NB4 (cell line): ENCODE measurements at places on chromosomes 11 and 22.

GRCh38 chr11:75836417-75836816 lies 21.4 kb downstream of the UVRAG start:
- DNase-seq = peak; percentile 49

DNA sequence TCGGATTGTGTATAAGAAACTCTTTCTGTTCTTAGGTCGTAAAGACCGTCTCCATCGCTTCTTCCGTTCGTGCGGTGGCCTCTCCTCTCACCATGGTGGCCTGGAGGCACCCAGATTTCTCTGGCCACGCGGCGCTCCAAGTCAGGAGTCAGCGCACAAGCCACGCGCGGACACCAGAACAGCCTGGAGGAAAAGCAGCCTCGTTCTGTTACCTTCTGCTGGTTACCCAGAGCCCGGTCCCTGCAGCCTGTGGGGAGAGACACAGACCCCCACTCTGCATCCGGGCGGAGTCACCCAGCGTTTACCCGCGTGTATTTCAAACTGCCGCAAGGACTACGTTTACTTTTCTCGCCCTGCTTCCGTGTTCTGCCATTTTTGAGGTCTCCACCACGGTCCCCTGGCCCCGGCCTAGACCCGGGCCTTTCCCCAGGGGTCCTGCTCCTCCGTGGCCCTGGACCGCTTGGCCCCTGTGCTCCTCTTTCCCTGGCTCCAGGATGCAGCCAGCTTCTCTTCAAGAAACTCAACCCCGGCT lies 776.1 kb downstream of the BRD1 start:
- DNase-seq = no peak

GRCh38 chr22:16854631-16855030 lies 29.4 kb upstream of the XKR3 start:
- peak; percentile 27 for DNase-seq

GRCh38 chr11:13143486-13144297 lies 133.9 kb upstream of the BMAL1 start:
- no peak for DNase-seq

DNA sequence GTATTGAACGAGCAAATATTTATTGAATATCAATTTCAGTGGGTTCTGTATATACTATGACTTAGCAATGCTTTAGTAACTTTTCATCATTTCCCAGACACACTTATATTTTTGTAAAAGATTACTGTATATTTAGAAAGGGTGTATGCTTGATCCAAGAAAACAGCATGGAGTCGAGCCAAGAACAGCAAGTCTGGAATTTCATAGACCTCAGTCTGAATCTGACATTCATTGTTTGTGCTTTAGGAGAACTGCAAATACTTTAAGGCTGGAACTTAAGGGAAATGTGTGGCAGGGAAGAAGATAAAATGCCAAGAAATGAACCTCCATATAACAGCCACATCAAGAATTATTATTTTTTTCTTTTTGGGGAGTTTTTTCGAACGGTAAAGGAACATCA lies 1156.8 kb downstream of the LRRC4C start:
- no peak for DNase-seq

DNA sequence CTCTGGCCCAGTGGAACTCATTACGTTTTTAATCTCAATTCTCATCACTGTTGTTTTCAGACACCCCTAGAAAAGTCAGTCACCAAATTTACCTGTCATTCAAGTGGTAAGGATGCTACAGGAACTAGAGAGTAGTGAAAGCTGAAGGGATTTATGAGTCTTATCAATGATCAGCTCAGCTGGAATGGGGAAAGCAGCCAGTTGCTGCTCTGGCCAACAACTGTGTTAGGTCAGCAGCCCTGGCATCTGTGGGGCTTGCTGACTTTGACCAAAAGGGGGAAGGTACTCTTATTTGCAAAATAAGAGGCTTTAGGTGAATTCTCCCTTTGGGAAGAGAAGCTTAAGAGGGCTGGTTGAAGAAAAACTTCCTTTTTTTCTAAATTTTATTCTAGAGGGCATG lies 76.2 kb upstream of the HORMAD2 start:
- no peak for DNase-seq

DNA sequence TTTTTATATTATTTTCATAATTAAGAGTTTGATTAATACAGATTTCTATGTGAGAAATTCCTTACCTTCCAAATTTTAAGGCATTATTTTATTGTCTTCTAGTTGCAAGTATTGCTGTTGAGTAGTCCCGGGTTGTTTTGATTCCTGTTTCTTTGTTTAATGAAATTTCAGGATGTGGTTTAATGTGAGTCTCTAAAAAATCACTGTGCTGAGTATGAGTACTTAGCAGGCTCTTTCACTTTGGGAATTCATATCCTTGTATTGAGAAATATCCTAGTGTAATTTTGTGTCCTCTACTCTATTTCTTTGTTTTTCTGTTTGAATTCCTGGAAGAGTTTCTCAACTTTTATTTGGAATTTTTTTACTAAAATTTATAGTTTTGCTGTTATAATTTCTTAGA lies 113.2 kb downstream of the TMEM135 start:
- DNase-seq = no peak

GRCh38 chr11:77379253-77379652 lies 77.8 kb upstream of the GDPD4 start:
- DNase-seq = no peak

- DNase-seq = no peak
Measured at GRCh38 chr22:47315862-47316419, 553.5 kb downstream of the TBC1D22A start.

DNA sequence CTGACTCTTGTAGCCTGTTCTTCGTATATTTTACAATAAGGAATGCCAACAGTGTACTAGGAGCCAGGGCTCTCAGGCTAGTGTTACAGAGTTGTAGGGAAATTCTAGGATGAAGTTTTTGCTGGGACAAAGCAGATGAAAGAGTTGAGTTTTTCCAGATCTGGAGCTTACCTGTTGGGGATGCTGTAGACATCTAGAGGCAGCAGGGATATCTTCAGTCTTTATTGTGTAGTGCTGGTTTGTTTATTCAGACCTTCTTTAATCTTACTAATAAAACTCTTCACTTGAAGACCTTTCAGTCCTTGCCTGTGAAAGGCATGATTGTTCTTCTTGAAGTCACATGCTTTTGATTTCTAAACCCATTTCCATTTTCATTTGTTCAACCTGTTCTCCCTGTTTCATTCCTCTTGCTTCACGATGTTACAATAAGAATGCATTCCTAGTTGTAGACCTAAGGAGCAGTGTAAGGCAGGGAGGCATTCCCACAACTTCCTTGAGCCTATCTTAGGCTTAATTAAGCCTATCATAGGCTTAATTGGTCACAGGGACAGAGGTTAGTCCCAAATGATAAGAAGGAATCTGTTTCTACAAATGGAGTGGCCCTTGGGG lies 7.9 kb upstream of the SLC37A2 start:
- DNase-seq = no peak

DNA sequence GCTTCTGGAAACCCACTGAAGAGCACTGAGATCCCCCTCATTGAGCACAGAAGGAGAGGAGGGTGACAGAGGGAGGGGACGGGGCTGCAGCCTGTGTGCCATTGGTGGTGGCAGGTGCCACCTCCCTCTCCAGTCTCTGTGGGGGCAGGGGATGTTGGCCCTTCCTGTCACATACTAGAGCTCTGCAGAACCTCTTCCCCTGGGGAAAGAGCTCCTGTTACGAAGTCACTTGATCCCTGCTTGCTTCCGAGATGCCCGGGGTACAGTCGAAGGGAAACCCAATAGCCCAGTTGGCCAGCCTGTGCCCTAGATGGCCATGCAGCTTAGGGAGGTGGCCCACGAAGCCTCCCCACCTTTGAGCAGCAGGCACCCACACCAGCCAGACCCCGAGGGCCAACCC lies 29.4 kb downstream of the DAGLA start:
- peak; percentile 49 for DNase-seq

GRCh38 chr11:70916351-70916750 lies 336.0 kb downstream of the SHANK2 start:
- DNase-seq = no peak

- DNase-seq = peak; percentile 84
Measured at GRCh38 chr22:28829358-28830181, 29.2 kb upstream of the XBP1 start.

- no peak for DNase-seq
Measured at GRCh38 chr11:109734566-109734965, 312.6 kb downstream of the C11orf87 start.

- no peak for DNase-seq
Measured at GRCh38 chr11:17383461-17383860, 5.0 kb downstream of the KCNJ11 start.

GRCh38 chr11:20060181-20060580 lies 100.1 kb downstream of the DBX1 start:
- DNase-seq = no peak

- DNase-seq = peak; percentile 93
Measured at GRCh38 chr22:32050678-32051515, 7.8 kb downstream of the SLC5A1 start.

DNA sequence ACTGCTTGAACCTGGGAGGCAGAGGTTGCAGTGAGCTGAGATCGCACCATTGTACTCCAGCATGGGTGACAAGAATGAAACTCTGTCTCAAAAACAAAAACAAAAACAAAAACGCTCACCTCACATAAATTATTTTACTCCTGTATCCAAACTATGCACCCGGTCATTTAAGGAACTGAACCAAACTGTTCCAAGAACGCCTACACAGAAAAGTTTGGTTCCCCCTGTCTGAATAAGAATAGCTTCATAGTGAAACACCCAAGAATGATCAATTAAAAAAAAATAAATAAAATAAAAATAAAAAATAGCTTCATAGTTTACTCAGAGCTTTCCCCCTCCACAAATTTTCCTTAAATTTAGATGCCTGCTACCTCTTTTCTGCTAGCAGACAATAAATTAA lies 13.7 kb downstream of the NUP98 start:
- no peak for DNase-seq

GRCh38 chr22:43528601-43529360 lies 117.0 kb downstream of the MPPED1 start:
- DNase-seq = no peak

DNA sequence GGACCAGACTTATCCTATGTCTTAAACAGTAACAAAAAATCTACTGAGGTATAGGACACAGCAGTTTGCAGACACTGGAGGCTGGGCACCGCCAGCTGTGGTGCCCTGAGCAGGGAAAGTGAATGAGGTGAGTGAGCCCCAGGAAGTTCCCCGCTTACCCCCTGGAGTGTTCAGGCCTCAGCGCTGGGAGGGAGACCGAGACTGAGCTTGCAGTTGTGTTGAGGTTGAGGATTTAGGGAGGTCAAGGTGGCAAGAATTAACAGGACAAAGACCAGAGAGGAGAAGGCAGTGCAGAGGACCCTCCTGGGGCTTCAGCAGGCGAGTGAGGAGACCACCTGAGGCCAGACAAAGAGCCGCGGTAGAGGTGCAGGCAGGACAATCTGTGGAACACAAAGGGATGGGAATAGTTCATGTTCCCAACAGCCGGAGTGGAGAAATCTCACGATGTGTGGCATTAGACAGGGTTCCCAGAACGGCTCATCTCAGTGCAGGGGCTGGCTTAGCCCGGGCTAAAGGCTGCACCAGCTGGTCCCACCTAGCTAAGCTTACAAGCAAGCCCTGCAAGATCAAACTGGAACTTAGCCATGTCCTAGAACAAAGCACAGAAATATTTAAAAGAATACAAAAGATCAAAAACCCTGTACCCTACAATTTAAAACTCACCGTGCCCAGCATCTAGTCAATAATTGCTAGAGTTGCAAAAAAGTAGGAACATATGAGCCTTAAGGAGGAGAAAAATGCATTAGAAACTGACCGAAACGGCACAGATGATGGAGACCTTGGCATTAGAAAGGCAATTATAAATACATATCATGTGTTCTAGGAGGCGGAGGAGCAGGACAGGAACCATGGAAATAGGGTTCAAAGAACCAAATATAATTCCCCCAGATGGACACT lies 47.4 kb upstream of the PITPNB start:
- DNase-seq = no peak

DNA sequence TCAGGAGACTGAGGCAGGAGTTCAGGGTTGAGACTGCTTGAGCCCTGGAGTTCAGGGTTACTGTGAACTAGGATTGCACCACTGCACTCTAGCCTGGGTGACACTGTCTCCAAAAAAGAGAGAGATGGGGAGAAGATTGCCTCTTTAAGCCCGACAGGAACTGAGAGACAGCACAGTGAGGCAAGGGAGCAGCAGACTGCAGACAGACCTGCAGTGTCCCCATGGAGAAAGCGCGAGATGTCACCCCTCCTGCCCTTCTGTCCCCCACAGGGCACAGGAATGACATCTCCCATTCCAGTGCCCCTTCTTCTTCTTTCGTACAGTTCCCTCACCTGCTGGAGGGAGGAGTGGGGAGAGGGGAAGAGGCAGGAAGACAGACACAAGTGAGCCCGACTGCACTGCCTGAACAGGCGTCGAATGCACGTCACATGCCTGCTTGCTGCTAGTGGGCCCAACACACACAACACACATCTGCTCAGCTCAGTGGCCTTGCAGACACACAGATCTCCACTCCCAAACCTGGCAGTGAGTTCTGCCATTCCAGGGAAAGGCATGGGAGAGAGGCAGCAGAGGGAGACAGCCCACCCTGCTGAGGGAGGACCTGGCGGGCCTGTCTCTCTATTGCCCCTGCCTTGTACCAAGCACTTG lies 167.0 kb downstream of the DSCAML1 start:
- no peak for DNase-seq

- DNase-seq = peak; percentile 76
Measured at GRCh38 chr11:63945477-63946163, 6.8 kb downstream of the NAA40 start.

- DNase-seq = peak; percentile 75
Measured at GRCh38 chr11:45847911-45848316, 639 bp downstream of the CRY2 start.

DNA sequence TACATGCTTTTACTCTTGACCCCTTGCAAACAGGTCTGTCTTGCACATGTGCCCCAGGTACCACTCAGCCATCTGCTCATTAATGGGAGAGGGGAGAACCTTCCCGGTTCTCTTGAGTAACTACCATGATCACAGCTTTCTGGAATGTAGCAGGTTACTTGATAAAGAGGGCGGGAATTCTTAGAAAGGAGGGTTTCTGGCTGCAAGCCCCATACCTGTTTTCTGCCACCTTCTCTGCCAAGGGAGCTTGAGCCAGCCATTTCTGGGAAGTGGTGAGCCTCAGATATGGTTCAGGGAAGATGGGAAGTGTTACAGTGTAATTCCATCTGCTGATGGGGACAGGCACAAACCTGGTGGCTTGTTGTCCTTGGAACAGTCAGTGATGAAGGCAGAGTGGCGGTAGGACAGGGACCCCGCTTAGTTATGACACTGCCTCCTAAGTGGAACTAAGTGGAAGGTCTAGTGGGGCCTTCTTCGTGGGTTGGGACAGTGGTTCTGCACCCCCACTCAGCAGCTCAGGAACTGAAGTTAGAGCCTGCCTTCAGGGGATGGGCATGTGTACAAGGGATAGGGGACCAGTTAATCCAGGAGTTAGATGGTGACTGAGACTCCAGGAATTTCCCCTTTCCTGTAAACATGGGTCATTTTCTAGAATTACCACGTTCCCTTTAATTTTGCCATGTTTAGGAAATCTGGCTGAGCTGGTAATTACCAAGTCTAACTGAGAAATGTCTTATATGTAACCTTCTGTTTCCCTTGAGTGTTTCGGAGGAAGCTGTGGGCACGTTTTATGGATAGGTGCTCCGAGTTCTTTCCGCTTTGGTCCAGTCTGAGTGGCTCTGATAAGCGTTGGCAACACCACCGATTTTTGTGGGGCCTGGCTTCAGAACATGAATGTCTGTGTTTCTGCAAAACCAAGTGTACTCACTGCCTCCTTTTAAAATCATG lies 35.3 kb downstream of the BCR start:
- DNase-seq = peak; percentile 77

GRCh38 chr11:14764579-14765527 lies 121.2 kb downstream of the PDE3B start:
- peak; percentile 82 for DNase-seq

GRCh38 chr11:117413616-117414015 lies 86.0 kb downstream of the CEP164 start:
- DNase-seq = no peak
